T-helper 1 cell (primary cell): ENCODE measurements at places on chromosomes 5 and 9.
A peak's percentile ranks its signal among the peaks of the same experiment; 100 is the strongest.

GRCh38 chr5:173045474-173045873 is 10.7 kb upstream of the CREBRF start:
- no peak for DNase-seq

GRCh38 chr5:65882278-65882677 is 44.1 kb upstream of the ERBIN start:
- no peak for DNase-seq

- DNase-seq = no peak
Measured at GRCh38 chr5:80067531-80068245, 32.5 kb downstream of the THBS4 start.

DNA sequence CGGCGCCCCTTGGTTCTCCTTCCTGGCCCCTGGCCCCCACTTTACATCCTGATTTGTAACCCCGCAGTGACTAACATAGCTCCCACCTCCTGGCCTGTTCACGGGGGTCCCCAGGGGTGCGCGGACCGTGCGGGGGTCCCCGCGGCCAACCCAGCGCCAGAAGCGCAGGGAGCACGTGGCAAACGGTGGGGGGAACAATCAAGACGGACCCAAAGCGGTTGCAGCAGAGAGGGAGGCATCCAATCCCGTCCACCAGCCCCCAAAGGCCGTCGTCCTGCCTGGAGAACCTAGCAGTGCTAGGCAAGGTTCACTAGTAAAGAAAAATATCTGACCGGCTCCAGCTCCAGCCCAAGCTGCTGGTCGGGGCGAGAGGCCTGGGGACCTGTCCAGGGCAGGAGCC is 201.5 kb downstream of the AUH start:
- no peak for DNase-seq

GRCh38 chr5:39459071-39459470 is 34.3 kb upstream of the DAB2 start:
- DNase-seq = no peak

GRCh38 chr5:159581502-159582249 is 251.4 kb upstream of the IL12B start:
- no peak for DNase-seq

DNA sequence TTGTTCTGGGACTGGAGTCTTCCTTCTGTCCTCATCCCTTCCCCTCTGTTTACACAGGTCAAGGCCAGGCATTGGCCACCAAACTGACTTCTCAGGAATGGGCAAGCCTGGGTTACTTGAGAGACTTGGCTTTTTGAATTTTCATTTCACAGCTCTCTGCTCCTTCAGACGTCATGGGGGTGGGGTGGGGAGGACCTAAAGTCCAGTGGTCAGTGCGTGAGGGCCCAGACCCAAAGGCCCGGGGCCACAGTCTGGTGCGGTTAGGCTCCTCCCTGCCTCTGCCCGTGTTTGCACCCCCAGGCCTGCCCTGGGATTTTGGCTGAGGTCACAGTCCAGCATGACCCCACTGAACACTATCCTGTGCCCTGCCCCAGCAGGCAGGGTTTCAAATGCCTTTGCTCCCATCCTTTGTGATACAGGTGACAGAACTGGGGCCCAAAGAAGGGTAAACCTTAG is 4.1 kb upstream of the CXXC5 start:
- no peak for DNase-seq

GRCh38 chr5:140351609-140352334 is 5.4 kb upstream of the HBEGF start:
- DNase-seq = peak; percentile 74

GRCh38 chr9:126450668-126451205 is 124.1 kb downstream of the MVB12B start:
- DNase-seq = no peak

DNA sequence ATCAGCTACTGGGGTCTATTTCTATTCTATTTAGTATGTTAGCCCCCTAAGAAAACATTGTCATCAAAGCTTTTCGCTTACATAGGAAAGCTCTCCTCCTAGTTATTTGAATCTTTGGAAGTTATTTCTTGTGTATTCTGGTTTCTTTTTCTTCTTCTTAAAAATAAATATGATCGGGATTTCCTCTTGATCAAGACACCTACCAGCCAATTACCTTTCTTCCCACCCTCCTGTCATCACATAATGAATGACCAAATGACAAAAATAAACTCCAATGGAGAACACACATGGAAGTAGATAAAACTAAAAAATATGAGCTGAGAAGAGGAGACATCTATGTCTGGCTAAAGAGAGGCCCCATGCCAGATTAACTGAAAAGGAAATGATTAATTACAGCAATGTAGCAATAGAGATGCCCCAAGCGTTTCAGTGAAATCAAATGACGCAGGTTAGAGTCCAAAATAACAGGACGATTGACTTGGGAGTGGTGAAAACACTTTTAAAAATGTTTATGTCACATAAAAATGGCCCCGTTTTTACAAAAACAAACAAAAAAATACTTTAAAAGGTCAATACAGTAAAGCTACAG is 59.5 kb upstream of the PCSK1 start:
- DNase-seq = no peak

- DNase-seq = no peak
Measured at GRCh38 chr5:169218861-169219260, 82.1 kb downstream of the SLIT3 start.

DNA sequence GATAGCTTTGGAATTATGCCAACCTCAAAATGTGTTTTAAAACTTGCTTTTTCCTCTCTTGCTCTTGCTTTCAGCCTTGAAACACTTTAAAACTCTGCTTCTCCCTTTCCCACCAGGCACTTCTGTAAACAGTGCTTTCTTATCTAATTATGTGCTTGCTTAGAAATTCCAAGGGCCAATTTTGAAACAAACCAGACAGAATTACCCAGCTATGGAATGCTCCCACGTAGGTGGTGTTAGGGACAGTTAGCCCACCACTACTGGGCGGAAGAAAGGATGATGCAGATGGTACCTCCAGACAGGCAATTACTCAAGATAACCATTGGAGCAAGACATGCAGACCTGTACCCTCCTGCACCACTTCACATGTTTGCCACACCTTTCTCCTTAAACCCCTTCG is 523.0 kb upstream of the PTPRD start:
- DNase-seq = no peak

- no peak for DNase-seq
Measured at GRCh38 chr5:111934511-111934910, 177.5 kb upstream of the NREP start.

GRCh38 chr5:157613385-157614245 is 38.0 kb upstream of the ADAM19 start:
- no peak for DNase-seq

GRCh38 chr5:175690025-175690424 is 32.2 kb downstream of the HRH2 start:
- no peak for DNase-seq

GRCh38 chr9:107631788-107632187 is 142.2 kb upstream of the KLF4 start:
- DNase-seq = no peak
